ENCODE measurements at places on chromosomes 16 and 17. TPM values are rescaled to one million over a fixed set of nuclear protein-coding genes. Genes with fewer than 3 reads are reported as not detected.
A peak's percentile ranks its signal among the peaks of the same experiment; 100 is the strongest.

The WFDC1 gene
- total RNA-seq: 0.16 TPM

The LHX1 gene
- total RNA-seq: not detected

The KRTAP9-8 gene
- total RNA-seq: not detected

The NAE1 gene
- 44.0 TPM for total RNA-seq

The TPSG1 gene
- not detected for total RNA-seq

The PIRT gene
- not detected for total RNA-seq

The TPPP3 gene
- total RNA-seq: 3.6 TPM

The HEATR9 gene
- total RNA-seq: not detected

The TMEM92 gene
- not detected for total RNA-seq

The CEP295NL gene
- total RNA-seq: 1.8 TPM

The EPN3 gene
- 32.8 TPM for total RNA-seq

The USP22 gene
- total RNA-seq: 156 TPM

The TPSB2 gene
- 5.6 TPM for total RNA-seq

The RBFOX1 gene
- not detected for total RNA-seq

DNA sequence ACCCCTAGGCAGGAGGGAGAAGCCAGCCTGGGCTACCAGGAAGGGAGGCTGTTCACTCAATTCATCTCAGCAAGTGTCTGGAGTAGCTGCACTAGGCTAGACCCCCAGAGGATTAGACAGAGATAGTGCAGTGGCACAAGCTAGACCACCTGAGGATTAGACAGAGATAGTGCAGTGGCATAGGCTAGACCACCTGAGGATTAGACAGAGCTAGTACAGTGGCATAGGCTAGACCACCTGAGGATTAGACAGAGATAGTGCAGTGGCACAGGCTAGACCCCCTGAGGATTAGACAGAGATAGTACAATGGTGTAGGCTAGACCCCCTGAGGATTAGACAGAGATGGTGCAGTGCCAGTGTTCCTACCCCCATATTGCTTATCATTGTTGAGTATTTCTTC is 74.1 kb upstream of the SDK2 start:
- DNase-seq: no peak

GRCh38 chr16:54030451-54030850 is 256.1 kb downstream of the IRX3 start:
- no peak for DNase-seq

- DNase-seq: no peak
Measured at GRCh38 chr16:5025171-5025632, 8.5 kb downstream of the NAGPA start.

GRCh38 chr17:4420692-4421131 is 13.0 kb upstream of the SPNS3 start:
- peak; percentile 37 for DNase-seq

DNA sequence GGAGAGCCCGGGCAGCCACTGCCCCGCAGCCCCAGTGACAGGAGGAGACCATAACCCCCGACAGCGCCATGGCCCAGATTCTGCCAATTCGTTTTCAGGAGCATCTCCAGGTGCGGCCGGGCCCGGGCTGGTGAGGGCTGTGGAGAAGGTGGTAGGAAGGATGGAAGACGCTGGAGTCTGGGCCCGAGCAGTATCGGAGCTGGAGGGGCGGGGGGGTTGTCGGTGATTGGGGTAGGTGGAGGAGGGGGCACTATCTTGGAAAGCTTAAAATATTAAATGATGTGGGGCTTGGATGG is 317 bp downstream of the CLTC start:
- no peak for DNase-seq

DNA sequence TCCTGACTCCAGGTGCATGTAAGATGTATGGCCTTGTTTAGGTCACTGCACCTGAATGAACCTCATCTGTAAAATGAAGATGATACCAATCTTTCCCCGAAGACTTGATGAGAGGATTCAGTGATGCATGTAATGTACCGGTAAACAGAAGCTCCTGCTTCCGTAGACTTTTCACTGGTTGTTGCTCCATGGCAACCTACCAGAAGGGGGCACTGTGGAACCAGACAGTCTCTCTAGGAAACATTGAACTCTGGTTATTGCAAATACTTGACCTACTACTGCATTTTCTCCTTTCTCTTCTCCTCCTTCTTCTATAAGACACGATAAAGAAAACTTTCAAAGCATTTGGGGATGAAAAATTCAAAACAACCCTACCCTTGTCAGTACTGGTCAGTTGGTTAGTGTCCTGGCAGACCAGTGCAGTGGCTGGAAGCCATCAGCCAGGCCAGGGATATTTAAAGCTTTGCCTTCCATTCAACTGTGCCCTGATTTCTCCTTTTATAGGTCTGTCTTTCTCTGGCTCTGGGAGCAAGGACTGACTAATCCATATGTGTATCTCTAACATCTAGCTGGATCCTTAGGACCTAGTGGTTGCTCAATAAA is 667.4 kb upstream of the SALL1 start:
- DNase-seq: no peak

GRCh38 chr17:2040219-2040827 is 1.5 kb upstream of the OVCA2 start:
- no peak for DNase-seq

- DNase-seq: no peak
Measured at GRCh38 chr17:1762901-1763898, 1.3 kb downstream of the SERPINF1 start.

- no peak for DNase-seq
Measured at GRCh38 chr17:1491443-1492248, 840 bp downstream of the MYO1C start.

GRCh38 chr17:42163113-42163512 is 8.3 kb upstream of the RAB5C start:
- no peak for DNase-seq

Measured in breast epithelium (tissue), 4 donors.